ENCODE measurements at places on chromosomes 5 and 9.
A peak's percentile ranks its signal among the peaks of the same experiment; 100 is the strongest.

DNA sequence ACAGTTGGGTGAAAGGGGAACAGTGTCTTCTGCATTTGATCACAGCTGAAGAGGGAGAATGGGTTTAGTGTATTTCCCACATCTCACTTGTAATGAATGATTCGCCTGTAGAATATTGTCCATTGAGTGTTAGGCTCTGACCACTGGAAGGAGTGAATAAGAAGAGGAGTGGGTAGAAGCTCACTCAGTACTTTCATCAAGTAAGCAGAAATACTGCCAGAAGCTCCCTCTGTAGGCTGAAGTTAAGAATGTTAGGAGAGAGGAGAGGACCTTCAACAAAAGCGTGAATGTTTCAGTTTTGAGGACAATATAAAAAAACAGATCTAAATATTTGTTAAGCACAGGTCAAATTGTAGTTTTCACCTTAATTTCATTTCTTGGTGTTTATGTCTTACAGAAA lies 27.5 kb downstream of the FSD1L start:
- peak; percentile 24 for DNase-seq

DNA sequence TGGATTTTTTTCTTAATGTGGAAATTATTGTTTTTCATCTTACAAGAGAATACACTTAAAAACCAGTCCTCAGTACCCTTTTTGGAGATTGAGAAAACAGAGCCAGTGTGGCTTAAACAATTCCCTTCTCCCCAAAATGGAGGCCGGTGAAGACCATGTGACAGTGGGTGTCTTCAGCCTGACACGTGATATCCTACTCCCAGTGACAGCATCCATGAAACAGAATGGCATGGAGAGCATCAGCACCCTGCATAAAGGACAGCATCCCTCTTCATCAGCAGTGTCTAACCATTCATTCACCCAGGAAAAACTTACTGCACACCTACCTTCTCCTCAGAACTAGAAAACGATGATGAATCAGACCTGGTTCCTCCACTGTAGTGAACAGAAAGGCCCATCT lies 103.4 kb upstream of the RAI14 start:
- DNase-seq = no peak

- DNase-seq = no peak
Measured at GRCh38 chr5:16975950-16976624, 40.0 kb upstream of the MYO10 start.

- DNase-seq = no peak
Measured at GRCh38 chr5:98497418-98497817, 276.0 kb upstream of the RGMB start.

DNA sequence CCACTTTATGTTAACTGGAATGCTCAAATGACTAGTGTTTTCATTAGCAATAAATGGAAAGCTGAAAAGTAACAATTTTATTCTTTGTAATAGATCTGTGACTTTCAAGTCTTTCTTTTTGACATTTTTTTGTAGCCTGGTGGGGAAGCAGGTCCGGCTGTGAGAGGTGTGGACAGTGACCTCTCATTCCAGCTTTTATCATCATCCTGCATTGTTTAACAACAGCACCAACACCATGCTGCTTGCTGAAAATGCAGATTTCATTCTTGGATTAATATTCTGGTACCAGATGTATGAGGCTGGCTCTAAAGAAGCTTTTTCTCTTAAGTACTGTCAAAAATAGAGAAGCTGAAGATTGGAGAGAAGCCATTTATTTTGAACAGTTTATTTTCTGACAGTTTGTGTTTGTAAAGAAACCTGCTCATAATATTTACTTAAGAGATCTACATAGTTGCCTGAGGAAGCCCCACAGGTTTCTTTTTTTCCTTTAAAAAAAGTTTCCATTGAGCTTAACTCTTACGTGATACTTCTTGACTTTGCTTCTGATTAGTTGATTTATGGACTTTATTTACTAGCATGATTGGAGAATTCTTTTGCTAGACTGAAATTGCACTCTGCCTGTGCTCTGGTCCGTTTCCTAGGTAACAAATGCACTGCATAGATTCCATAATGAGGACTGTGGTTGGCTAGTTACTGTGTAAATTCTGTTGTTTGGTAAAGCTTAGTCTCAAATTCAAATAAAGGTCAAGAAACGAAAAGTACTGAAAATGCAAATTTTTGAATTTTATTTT lies 3.4 kb downstream of the KIAA1958 start:
- no peak for DNase-seq

DNA sequence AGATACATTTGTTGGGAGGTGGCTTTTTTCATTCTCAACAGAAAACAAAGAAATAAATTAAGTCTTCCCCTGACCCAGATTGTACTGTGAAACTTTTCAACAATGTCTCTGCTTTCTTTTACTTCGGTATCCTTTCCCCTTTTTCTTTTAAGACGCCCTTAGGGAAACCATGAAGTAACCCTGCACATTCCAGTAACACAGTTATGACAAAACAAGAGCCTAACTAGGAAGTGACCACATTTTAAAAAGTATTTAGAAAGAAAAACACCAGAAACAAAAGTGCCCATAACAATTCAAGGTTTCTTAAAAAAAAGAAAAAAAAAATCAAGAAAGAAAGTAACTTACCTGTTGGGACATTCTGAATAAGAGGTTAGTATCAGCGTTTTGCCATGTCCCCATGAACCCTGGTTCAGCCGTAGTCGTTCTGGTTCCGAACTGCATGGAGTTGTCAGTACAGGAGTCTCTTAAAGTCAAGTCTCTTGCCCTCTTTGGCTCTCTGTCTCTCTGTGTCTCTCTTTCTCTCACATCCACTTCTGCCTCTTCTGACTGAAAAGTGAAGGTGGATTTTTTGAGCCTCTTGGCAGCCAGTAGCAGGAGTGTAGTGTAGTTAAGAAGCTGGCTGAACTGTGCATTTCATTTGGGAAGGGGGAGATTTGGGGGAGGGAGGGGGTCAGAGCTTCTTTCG lies 142.9 kb downstream of the BNC2 start:
- DNase-seq = no peak

DNA sequence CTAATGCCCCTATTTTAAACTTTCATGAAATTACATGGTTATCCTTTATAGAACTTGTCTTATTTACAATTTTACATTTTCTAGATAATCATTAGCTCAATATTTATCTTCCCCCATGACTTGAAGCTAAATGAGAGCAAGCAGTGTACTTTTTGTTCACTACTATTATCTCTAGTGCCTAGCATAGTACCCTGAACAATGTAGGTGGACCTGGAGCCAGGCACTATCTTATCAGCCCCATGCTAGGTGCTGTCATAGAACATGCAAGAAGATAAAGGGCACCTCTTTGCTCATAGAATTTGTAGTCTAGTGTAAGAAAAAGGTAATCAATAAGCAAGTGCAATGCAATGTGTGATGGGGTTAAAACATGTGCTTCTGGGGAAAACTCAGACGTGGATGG lies 399.9 kb downstream of the ELAVL2 start:
- DNase-seq = no peak

GRCh38 chr5:1522601-1523479 lies 920 bp downstream of the LPCAT1 start:
- DNase-seq = no peak

GRCh38 chr9:107706701-107707427 lies 217.3 kb upstream of the KLF4 start:
- no peak for DNase-seq

DNA sequence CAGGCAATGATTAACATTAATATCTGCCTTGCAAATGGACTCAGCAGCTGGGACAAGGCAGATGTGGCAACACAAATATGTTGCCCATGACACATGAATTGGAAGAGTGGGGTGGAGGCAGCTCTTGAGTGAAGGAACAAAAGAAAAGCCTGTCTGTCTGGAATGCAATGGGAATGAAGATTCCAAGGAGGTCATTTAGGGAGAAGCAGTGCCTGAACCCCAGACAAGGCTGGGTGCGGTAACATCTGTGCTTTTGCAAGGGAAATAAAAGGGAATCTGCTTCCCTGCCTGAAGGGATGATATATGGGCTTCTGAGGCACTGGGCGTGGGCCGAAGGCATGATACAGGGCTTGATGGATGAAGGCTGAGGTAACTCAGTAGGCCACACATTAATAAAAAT lies 94.1 kb upstream of the TRIM32 start:
- no peak for DNase-seq

GRCh38 chr5:887947-888637 lies 4.5 kb downstream of the BRD9 start:
- peak; percentile 48 for DNase-seq

DNA sequence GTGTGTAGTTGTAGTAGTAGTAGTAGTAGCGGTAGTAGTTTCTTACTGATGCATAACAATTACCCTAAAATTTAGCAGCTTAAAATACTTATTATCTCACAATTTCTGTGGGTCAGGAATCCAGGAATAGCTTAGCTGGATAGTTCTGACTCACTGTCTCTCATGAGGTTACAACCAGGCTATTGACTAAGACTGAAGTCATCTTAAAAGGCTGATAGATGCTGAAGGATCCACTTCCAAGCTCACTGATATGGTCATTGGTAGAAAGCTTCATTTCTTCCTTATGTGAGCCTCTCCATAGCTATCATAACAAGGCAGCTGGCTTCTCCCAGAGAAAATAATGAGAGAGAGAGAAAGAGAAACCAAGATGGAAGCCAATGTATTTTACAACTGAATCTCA lies 147.5 kb upstream of the FBXL17 start:
- DNase-seq = peak; percentile 4

DNA sequence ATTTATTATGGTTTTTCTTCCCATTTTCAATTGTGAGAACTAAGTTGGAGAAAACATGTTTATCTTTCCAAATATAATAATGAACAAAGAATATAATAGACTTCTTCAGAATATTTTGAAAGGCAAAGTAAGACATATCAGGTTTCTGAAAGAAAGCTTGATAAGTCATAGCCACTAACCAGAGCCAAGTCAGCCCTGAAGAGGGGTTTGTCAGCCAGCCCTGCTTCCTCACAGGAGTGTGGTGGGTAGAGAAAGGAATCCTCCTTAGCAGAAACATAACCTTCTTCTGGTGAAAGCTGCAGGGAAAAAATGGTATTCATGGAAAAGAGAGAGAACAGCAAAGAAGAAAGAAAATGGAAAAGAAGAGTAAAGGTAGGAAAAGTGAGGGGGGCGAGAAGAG lies 93.4 kb downstream of the MPDZ start:
- DNase-seq = no peak

- no peak for DNase-seq
Measured at GRCh38 chr5:5291357-5291756, 131.1 kb upstream of the ICE1 start.

DNA sequence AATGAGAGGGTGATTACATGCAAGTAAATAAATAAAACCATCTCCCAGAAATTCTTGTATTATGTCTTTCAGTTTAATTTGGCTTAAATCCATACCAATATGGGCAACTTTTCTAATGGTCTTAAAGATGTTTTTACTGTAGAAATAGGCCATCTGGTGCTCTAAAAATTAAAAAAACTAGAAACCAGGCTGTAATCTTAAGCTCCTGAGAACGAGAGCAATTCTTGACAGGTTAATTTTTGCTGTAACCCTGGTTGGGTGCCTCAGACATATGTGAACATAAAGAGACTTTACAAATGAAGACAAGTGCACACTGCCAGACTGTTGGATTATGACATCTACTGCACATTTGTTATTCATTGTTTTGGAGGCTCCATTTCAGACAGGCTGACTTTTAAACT lies 246.8 kb upstream of the DAB2 start:
- no peak for DNase-seq

DNA sequence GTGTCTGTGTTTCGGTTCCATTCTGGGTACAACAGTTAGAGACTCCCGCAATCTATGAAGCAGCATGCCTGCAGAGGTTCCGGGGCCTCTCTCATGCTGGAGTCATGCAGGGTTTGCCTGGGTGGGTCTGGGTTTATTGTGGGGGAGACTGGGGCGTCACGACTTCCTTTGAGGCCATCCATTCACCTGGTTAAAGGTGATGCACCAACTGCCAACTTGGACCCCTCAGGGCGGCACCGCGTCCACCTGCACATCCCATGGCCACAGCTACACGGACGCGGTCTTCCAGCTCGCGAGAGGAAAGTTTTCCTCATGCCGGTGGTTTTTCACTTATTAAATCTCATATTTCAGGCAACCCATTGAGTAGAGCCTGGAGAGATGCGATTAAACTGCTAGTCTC lies 30.9 kb upstream of the IRX4 start:
- no peak for DNase-seq

- peak; percentile 22 for DNase-seq
Measured at GRCh38 chr5:177599731-177600507, at the start of gene B4GALT7. TSS of gene B4GALT7 (plus strand) at chr5:177600132. CDS start at chr5:177600211, 79 bp downstream.

DNA sequence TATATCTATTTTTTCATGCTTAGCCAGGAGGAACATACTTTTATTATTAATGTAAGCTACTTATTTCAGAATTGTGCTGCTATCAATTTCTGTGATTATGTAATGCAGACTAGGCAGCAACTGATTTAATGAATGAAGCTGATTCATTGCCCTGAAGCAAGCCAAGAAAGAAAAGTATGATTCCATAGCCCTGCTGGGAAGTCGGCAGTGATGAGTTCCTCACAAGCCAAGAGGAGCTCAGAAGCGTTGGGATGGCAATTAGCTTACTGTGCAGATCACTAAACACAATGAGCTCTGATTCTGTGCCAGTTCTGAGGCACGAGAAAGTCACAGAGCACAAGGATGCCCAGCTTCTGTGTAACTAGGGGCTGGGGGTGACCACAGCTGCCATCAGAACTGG lies 254.3 kb upstream of the KLF9 start:
- DNase-seq = no peak

- DNase-seq = no peak
Measured at GRCh38 chr5:143924311-143924978, 112.5 kb downstream of the HMHB1 start.

DNA sequence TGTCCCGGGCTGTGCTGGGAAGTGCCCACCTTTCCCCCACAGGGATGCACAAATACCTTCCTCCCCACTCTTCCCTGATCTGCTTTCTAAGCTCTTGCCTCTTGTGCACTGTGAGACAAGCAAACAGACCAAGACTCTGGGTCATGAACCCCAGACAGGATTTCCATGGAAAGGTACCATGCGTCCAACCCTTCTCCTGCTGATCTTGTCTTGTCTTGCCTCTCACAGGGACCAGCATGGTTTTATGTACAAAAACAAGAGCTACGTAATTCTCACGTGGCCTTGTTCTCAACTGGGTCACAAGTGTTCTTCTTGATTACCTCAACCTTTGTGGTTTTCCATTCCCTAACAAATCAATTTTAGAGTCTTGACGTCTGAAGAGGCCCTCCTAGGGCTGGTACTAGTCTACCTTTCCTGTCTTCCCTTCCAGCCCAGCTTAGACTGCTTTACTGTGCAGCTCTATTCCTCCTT lies 176.5 kb upstream of the MAP3K1 start:
- DNase-seq = no peak

DNA sequence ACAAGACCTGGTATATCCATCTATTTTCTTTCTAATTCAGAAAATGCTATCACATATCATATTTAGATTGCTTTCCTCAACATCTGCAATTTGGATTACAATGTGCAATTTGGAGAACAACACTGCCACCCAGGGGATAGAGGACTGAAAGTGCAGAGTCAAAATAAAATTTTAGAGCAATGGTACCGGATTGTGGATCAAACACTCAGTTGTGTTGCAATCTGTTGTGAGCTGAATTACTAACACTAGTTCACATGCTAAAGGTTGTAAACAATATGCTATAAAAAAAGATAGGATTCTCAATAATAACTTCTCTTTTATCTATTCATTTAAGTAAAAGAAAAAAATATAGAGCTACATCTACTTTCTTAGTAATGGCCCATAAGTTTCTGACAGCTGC lies 11.9 kb upstream of the SRFBP1 start:
- peak; percentile 17 for DNase-seq

Data from skeletal muscle cell (primary cell).